ENCODE measurements at places on chromosomes 6 and 20.
A peak's percentile ranks its signal among the peaks of the same experiment; 100 is the strongest.

- peak; percentile 33 for DNase-seq
Observed at GRCh38 chr6:36925809-36926208, 28.7 kb upstream of the PI16 start.

DNA sequence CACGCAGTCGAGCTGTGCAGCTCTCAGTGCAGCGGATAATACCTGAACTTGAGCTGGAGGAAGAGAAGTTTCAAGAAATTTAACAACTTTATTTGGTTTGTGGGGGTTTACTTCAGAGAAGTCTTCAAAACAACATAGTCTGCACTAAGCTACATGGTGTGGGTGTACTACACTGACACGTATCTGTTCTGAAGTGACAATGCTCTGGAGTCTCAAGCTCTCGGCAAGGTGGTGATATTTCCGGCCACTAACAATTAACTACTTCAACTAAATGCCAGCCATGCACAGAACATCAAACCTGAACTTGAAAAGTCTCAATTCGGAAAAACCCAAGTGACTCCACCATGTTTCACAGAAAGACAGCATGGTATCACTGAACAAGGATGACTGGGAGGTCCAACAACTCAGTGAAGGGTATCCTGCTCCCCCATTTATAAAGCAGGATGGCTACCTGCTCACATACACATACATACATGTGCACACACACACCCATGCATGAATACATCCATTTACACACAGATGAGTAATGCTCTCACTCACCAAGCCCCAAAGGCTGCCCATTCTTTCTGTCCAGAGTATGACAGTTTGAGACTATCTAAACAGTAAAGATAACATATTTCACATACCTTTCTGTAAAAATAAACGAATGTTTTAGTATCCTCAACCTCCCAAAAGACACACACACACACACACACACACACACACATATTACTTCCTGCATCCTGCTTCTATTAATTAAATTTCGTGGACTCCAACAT, 15.4 kb upstream of the ANKRD60 start:
- no peak for DNase-seq

DNA sequence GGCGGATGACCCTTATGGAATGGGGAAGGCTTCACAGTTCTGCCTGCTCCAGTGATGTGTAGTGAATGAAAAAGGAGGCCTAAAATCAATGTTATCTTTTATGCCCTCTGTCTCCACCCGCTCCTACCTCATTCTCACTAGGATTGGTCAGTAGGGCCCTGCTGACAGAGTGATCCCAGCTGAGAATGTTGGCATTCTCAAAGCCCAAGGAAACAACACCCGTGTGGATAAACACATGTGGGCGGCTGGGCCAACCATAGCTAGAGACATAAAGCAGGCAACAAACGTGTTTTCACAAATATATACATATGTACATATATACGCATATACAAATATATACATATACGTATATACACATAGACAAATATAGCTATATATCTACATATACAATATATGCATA, 4.5 kb downstream of the RIPK1 start:
- no peak for DNase-seq

DNA sequence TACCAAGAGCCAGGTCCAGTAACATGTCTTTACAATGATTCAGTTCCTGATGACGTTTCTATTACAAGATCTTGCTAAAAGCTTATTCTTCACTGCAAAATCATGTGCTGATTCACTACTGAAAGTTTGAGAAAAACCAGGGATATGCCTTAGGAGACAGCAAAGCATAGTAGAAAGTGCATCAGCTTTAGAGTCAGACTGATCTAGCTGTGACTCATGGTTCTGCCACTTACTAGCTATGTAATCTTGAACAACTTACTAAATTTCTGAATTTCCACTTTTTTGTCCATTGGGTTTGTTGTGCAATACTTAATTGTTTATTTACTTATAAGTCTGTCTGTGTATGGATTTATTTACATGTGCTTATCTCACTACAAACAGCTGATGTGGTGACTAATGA, 198.5 kb upstream of the RSPO3 start:
- DNase-seq, result no peak

DNA sequence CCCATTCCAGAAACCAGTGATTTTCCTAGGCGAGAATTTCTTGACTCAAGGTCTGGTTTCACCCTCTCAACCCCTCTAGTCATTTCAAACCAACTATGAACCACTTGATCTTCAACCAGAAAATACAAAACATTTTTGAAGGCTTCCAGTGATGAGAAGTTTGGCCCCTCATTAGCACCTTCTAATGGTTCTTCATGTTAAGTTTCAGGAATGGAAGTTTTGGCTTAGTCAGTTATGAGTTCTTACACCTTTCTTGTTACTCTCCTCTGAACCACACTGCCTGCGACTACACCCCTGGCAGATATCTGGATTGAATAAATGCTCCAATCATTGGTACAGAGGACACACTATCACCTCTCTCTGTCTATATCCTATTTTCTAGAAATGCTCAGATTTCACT, 67.2 kb downstream of the GJA10 start:
- no peak for DNase-seq

GRCh38 chr6:105995391-105995865, 90.7 kb upstream of the PRDM1 start:
- DNase-seq, result no peak

Measured in activated CD8-positive, alpha-beta T cell treated with anti-CD3 and anti-CD28 coated beads, Interleukin-2, amount 10 ng/mL, durations not matched to agents 7 days and 5 days (primary cell).